ENCODE measurements at places on chromosomes 11 and 22.

GRCh38 chr11:111764621-111765020, 1.6 kb downstream of the PPP2R1B start:
- no peak for DNase-seq

- DNase-seq: no peak
Measured at GRCh38 chr11:60872961-60873524, 5.7 kb downstream of the ZP1 start.

GRCh38 chr11:103322821-103323220, 213.6 kb downstream of the DYNC2H1 start:
- DNase-seq: no peak

GRCh38 chr22:35250156-35250555, 7.1 kb upstream of the HMGXB4 start:
- DNase-seq: no peak

DNA sequence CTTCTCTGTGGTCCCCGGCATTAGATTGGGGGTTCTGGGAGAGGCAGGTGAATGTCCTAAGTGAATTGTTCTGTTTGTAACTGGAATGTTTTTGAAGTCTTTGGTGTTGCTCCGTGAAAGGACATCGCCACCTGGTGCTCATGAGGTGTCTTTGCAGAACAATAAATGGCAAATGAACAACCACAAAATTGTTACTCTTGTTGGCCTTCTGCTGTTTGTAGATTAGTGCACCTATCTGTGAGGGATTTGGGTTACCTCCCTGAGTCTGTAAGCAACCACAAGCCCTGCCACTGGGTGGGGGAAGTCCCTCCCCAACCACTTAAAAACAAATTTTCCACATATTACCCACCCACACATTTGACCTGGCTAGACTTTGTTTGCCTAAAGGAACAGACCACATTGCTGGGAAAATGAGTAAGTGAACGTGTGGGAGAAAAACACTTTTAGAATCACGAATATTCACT, 4.7 kb downstream of the MPEG1 start:
- peak; percentile 60 for DNase-seq

GRCh38 chr11:64539239-64539638, 51.8 kb upstream of the SLC22A12 start:
- DNase-seq: no peak

DNA sequence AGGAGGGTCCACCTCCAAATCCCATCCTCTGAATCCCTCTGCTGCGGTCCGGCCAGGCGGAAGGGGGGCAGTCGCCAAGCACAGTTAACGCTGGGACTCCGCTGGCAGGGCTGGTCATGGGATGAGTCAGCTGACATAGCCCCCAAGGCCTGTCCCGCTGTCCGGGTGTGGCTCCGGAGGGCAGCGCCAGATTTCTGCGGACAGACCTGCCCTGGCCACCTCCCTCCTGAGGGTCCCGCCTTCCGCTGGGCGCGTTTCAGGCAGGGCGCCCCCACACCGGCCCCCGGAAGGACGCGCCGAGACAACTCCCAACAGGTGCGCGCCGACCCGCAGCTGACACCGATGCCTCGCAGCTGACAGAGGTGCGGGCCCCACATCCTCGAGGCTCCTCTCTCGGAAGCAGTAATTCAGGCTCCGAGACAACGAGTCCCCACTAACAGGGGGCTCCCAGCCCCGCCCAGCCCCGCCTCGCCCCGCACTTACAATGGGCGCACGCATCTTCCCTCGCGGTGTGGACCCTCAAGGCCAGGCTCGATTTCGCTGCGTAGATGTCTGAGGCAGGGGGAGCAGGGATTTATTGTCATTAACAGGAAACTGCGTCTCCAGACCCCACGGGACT, 607 bp downstream of the PLAAT3 start:
- no peak for DNase-seq

- no peak for DNase-seq
Measured at GRCh38 chr11:122306831-122307391, 190.9 kb upstream of the BLID start.

DNA sequence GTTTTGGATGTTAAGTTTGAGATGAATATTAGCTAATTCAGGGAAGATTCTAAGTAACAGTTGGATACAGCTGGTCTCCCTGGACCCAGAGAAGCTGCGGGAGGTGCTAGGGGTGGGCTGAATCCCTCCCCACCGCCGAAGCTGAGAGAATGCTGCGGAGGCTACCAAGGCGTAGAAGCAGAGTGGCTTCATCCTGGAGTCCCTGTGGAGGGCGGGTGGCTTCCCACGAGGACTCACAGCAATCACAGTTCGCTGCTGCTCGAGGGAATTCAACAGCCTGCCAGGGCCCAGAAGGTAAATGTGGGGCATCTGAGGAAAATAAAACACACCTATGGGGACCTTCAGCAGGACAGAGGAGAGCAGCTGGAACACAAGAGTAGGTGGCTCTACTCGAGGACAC, 11.1 kb upstream of the B3GAT1 start:
- no peak for DNase-seq

- peak; percentile 58 for DNase-seq
Measured at GRCh38 chr11:9575260-9576240, 2.1 kb downstream of the WEE1 start.

DNA sequence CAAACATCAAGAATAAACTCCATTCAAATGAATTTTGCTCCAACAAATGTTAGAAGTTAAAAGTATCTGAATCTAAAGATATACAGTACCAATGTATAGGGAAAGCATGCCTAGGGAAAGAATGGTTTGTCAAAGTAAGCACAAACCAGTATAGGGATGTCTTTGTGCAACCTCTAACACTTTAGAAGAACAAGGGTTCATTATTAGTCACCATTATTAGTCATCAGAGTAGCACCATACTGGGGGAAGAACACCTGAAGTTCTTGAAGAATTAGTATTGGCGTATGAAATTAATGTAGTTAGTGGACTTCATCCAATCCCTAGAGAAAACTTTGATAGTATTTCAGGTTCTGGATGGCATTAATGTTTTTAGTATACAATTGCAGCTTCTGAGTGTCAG, 943.7 kb downstream of the METTL15 start:
- no peak for DNase-seq

- DNase-seq: no peak
Measured at GRCh38 chr11:64267207-64267945, 16.0 kb downstream of the PLCB3 start.

- DNase-seq: no peak
Measured at GRCh38 chr11:120867531-120867930, 156.4 kb upstream of the TBCEL start.

- DNase-seq: no peak
Measured at GRCh38 chr11:110152199-110152598, 59.0 kb downstream of the ZC3H12C start.

DNA sequence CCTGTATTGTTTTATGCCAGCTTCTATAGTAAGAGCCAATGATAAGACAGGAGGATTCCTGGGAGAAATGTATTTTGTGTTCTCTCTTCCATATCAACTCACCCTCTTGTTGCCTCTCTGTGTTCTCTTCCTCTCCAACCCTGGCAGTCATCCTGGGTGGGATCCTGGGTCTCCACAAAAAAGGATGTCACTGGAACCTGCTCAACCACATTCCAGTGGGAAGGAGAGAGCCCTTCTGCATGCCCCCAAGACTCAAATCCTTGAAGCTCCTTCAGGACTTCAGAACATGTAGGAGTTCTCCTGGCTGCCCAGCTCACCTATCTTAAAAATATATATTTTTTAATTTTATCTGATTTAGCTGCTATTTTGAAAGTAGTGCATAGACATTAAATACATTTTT, 26.1 kb downstream of the APOL6 start:
- DNase-seq: no peak

DNA sequence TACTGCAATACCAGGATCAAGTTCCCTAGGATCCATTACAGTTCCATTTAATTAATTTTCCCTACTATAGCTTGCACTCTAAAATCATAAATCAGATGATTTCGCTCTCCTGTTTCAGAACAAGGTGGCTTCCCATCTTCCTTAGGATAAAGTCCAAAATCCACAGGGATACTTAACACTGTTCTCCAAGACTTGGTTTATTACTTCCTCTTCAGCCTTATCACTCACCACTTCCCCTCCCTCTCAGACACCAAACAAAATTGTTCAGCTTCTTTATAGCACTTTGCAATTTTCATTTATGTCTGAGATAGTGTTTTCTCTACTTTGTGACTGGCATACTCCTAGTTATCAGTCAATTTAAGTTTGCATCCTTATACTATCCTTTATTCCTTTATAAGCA, 124.6 kb downstream of the GRIA4 start:
- DNase-seq: no peak

DNA sequence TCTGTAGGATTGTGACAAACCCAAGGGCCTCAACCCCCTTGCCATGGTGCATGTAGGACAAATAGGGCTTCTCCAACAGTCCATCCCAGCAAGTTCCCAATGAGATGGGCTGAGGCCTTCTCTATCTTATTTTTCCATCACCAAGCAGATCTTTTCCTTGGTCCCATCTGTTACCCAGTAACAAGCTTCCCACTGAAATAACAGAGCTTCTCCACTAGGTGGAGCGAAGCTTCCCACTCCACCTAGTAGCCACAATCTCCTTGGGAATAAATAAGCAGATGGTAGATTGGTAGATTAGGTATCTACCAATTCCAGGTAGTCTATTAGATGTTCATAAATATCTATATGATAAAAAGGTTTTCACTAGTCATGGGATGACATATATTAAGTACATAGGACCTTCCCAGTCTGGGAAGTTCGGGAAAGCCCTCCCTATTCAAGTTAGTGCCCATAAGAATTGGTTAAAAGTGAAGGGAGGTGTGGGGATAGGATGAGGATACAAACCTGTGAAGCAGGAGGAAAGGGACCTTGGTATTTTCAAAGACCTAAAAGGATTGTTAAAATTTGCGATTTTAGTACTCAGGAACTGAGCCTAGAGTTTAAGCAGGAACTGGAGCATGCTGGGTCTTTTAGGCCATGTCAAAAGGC, 5.9 kb upstream of the OR52L1 start:
- DNase-seq: no peak

GRCh38 chr11:2148595-2148994, 9.4 kb upstream of the IGF2 start:
- no peak for DNase-seq

- DNase-seq: no peak
Measured at GRCh38 chr22:42300259-42301076, 30.0 kb upstream of the TCF20 start.

DNA sequence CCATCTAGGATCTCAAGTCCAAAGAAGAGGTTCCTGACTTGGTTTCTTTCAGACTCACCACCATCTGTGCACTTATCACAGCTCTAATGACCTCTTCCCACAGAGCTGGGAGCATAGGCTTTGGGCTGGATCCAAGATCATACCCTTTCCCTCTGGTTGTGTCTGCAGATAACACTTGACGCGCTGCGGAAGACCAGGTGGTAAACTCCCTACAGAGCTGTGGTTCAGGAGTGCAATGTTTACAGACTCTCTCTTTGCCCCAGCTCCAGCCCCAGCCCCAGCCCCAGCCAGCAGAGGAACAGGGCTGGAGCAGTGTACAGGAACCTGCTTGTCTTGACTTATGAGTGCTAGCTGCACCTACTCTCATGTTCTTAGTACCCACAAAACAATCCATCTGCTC, 274.4 kb upstream of the SYN3 start:
- no peak for DNase-seq

GRCh38 chr11:106959800-106960199, 58.5 kb downstream of the GUCY1A2 start:
- no peak for DNase-seq

- no peak for DNase-seq
Measured at GRCh38 chr11:118872403-118872821, 11.3 kb upstream of the CXCR5 start.

GRCh38 chr11:85826116-85826855, 15.3 kb upstream of the SYTL2 start:
- DNase-seq: peak; percentile 49

DNA sequence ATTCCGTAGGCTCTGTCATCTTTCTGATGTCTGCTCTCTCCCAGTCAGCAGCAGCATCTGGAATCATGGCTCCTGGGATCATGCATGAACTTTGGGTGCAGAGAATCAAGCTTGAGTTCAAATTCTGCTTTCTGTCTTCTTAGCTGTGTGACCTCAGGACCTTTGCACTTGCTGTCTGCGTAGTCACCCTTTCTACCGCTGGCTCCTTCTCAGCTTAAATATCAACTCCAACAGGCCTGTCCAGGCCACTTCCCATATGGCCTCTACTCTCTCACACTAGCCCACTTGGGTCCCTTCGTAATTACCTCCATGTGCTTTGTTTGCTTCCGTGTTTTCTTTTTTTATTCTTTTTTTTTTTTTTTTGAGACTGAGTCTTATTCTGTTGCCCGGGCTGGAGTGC, 4.6 kb upstream of the GGA1 start:
- no peak for DNase-seq

DNA sequence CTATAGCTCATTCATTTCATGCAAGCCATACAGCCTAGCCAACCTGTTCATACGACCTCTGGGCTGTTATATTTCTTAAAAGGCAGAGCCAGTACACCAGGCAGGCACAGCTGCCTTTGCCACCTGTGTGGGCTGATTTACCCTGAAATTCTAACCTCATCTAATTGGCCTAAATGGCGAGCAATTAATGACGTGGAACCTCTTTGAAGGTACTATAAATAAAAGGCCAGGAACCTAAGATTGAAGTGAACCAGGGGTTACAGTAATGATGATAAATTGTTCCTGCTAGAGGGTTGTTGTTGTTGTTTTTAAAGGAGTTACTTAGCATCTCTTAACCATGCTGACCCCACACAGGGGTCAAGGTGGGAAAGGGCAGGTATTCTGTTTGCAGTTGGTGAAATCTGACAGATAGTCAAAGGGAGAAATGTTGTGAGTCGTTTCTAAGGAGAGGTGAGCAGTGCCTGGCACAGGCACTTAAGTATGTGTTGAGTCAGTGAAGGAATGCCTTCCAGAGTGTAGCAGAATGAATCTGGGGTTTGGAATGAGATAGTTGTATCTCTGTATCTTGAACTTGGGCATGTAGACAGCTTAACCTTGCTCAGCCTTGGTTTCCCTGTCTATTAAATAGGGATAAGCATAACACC, 213.5 kb upstream of the NAV2 start:
- no peak for DNase-seq

DNA sequence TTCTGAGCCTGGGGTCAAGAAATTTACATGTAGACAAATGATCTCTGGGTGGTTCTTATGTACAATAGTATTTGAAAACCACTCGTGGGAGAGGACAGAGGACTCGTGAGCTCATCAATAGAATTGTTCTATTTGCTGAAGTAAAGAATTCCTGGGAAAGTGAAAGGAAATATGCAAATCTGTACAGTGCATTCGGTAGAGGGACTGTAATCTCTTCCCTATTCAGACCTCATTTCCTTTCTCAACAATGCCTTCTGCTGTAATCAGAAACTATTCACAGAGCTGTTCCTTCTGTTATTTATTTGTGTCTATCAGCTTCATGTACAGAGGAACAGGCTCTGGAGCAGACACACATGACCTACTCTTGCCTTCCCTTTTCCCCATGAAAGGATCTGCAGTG, 709.4 kb upstream of the KIRREL3 start:
- DNase-seq: no peak

DNA sequence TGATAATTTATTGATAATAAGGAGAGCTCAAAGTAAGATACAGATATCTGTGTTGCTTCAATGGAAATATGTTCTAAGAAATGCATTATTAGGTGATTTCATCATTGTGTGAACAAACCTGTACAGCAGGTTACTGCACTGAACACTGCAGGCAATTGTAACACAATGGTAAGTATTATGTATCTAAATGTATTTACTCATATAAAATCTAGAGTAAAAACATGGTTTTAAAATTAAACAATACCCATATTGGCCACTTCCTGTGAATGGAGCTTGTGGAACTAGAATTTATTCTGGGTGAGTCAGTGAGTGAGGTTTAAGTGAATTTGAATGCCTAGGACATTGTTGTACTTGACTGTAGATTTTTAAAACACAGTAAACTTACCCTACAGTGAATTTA, 722.9 kb upstream of the RAG2 start:
- DNase-seq: no peak

All from D341Med (cell line).